WTC11 (cell line): ENCODE measurements at places on chromosomes 1 and 21. TPM values are rescaled to one million over a fixed set of nuclear protein-coding genes. Genes with fewer than 3 reads are reported as not detected.

DNA sequence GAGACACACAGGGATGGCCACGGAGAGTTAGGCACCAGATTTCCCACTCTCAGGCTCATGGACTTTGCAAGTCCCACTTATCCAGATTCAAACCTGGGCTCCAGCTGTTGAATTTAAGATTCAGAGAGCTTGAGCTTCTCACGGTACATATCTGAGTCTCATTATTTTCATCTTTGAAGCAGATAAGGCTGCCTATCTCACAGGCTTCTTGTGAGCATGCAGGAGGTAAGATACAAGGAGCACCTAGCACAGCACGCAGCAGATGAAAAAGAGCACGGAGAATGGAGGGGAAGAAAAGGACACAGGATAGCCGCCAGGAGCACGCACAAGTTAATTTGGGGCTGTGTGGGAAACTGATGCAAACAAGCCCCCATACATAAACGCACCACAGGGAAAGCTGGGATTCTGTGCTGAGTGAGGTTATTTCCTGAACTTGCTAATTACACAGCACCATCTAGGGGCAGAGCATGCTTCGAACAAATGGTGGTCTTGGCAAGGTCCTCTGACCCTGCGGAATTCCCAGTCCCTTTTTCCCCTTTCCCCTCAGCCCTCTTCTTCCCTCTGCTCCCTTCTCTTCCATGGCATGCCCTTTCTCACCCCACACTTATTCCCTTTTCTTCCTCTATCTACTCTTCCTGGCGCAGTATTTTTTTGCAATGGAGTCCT lies 134.7 kb upstream of the VANGL1 start:
- peak; percentile 40 for DNase-seq

Gene LEMD1
- total RNA-seq, result 14.7 to 26.3 TPM (median 15.3 TPM) in 3 replicates

DNA sequence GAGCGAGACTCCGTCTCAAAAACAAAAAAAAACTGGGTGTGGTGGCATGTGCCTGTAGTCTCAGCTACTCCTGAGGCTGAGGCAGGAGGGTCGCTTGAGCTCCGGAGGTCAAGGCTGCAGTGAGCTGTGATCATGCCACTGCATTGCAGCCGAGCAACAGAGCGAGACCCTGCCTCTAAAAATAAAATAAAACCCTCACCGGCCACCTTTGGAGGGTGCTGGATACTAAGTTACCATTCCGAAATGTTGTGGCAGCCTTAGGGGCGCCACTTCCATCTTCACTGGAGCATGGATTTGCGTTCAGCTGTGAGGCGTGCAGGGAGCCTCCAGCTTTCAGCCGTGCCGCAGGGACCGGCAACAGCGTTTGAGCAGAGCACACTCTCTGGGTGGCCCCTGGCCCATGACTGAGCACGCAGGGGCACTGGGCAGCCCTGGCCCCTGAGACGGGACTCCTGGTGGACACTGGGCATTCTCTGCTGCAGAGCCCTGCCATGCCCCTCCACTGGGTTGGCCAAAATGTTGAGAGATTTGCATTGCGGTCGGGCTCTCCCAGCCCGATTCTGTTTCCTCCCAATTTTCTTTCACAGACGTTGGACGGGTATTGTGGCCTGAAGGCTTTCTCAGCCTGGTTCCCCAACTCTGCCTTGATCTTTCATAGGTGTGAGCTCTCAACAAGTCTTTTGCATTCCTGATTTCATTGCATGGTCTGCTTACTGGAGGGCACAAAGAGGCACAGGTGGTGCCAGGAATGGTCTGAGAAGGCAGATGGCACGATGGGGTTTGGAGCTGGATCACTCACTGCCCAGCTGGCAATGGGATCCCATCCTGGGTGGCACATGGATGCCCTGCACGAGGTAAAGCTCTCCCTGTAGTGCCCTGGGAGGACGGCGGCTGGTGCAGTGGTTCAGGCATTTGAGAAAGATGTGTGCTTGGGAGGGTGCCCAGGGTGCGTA lies 5.8 kb upstream of the CFAP74 start:
- no peak for DNase-seq

Gene OPRD1
- total RNA-seq, result 2.2 to 3.1 TPM (median 2.5 TPM) in 3 replicates

DNA sequence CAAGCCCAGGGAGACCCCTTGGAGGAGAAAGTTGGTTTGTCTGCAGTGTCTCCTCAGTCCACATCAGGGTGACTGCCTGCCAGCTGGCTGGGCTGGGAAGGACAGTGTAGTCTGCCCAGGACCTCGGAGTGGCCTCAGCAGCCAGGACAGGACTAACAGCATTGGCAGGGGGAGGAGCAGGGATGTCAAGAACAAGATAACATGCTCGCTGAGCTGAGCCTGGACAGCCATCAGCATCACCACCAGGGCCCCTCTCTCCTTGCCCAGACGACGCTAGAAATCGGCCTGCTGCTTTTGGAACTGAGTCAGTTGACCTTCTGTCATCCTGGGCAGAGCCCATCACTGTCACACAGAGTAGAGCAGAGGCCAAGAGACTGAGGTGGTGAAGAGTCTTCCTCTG lies 83.6 kb upstream of the CNTN2 start:
- no peak for DNase-seq

DNA sequence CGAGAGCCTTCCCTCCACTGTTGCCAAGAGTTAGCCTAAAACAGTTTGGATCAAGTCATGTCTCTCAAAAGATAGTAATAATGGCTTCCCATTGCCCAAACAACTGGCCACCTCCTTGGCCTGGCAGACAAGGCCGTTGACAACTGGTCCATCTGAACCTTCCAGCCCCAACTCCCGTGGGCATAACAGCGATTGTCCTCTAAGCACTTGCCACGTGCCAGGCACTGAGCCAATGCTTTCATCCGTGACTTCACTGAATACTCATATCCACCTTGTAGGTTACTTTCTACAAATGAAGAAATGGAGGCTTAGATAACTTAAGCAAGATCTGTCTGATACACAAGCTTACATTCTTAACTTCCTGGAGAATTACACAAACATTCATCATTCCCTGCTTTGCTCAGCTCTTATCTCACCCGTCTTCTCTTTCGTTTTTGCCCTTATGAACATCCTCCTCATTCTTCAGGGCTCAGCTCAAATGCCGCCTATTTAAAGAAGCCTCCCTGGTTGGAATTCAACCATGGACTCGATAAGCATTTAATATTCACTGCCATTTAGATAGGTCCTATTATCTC lies 106.4 kb downstream of the KCND3 start:
- DNase-seq, result no peak

DNA sequence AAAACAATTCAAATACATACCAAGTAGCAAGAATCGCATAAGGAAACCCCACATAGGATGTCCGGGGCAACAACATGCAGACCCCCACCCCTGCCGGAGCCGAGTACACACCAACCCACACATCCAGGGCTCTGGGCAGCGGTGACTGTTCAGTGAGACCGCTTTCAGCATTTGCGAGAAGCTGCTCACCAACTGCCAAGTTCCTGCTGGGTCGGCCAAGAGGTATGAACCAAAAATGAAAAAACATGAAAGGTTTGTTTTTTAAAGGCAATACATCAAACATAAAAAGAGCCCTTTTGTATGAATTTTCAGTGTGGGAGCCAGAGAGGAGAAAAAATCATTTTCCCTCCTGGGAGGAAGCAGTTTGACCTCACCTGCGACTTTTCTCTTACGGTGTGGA lies 92.3 kb downstream of the SIM2 start:
- DNase-seq, result no peak

GRCh38 chr21:15221799-15222386 lies 157.1 kb upstream of the NRIP1 start:
- peak; percentile 58 for DNase-seq

GRCh38 chr1:89957107-89957506 lies 37.8 kb upstream of the ZNF326 start:
- no peak for DNase-seq

DNA sequence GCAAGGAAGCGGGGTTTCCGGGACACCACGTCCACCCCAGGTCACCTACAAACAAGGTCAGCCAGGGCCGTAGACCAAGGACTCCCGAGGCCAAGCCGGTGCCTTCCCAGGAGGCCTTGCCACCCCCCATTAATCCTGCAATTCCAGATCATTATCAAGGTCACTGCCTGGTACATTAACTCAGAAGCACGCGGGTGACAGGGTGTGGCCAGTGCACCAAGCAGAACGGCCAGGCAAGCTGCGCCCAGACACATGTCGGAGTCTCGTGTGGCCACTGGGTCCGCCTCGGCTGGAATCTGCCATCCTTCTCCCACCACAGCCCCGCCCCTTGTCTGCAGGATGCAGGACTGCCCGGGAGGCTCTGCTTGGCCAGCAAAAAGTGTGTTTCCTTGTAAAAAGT lies 144.7 kb downstream of the PRDM16 start:
- DNase-seq, result no peak
